Foreskin keratinocyte (primary cell): ENCODE measurements at places on chromosomes 6 and 20. TPM values are rescaled to one million over a fixed set of nuclear protein-coding genes. Genes with fewer than 3 reads are reported as not detected.

Gene EFCAB8
- not detected in 2 replicates for total RNA-seq

- no peak for DNase-seq
Observed at GRCh38 chr20:39829661-39830060, 859.4 kb downstream of the MAFB start.

Gene LPA
- not detected in 2 replicates for total RNA-seq

DNA sequence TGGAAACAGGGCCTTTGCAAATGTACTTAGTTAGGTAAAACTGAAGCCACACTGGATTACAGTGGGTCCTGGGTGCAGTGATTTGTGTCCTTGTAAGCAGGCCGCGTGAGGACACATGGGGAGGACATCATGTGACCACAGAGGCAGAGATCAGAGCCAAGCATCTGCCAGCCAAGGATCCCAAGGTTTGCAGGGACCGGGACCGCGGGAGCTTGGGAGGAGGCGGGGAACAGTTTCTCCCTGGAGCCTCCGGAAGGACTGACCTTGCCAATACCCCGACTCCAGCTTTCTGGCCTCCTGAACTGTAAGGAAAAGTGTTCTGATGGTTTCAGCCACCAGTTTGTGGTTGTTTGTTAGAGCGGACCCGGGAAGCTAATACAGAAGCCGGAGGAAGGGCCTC, 500.9 kb downstream of the PREX1 start:
- no peak for DNase-seq

Gene TCF15
- not detected in 2 replicates for total RNA-seq

DNA sequence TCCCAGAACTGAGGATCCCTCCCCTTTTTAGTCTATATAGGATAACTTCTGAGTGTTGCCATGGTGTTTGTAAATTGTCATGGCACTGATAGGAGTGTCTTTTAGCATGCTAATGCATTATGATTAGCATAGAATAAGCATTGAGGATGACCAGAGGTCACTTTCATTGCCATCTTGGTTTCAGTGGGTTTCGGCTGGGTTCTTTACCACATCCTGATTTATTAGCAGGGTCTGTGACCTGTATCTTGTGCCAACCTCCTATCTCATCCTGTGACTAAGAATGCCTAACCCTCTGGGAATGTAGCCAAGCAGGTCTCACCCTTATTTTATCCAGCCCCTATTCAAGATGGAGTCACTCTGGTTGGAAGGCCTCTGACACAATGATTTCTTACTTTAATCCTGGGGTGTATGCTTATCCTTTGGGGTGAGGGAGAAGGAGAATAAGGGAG, 19.6 kb downstream of the WFDC2 start:
- peak; percentile 81 for DNase-seq

DNA sequence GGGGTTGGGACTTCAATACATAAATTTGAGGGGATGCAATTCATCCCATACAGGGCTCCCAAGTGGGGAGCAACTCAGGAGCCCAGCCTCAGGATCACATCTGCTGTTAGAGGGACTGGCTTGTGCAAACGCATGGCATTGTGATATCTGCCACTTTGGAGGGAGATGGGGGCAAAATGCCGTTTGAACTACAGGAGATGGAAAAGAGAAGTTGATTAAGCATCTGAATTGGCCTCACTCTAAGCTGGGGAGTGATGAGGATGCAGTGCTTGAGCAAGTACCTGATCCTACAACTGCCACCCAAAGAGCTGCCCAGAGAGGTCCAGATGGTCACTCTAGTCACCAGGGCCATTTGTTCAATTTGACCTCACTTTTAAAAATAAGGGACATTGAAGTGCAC, 2.0 kb downstream of the LY86 start:
- DNase-seq: no peak

DNA sequence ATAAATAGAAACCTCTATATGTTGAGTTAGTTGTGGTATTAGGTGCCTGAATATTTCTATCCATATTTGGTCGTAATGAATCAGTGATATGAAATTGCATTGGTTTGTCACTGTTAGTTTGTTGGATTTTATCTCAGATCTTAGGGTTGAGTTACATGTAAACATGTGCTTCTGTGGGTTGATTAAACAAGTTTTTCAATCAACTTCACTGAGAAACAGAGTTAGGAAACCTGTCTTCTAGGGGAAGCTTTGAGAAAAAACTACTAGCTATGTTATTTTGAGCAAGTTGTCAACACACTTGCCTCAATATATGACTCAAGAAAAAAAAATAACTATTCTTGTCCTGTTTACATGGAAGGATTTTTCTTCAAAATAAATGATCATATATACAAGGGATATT, 14.8 kb upstream of the ADGB start:
- no peak for DNase-seq

- peak; percentile 76 for DNase-seq
Observed at GRCh38 chr6:35370124-35370741, 27.9 kb downstream of the PPARD start.

Gene PAQR8
- 4.5 and 5.6 TPM in 2 replicates for total RNA-seq

Gene BEND3
- total RNA-seq: 8.3 and 8.4 TPM in 2 replicates

- DNase-seq: no peak
Observed at GRCh38 chr20:48749437-48749836, 78.4 kb downstream of the PREX1 start.

GRCh38 chr20:46328200-46328882, 20.0 kb upstream of the CDH22 start:
- DNase-seq: no peak

- DNase-seq: no peak
Observed at GRCh38 chr6:111676383-111676782, 70.7 kb upstream of the TRAF3IP2 start.

GRCh38 chr20:41984031-41984430, 365.9 kb upstream of the CHD6 start:
- DNase-seq: no peak

GRCh38 chr6:129504456-129504855, 205.5 kb downstream of the ARHGAP18 start:
- DNase-seq: no peak

- DNase-seq: no peak
Observed at GRCh38 chr6:105227295-105227767, 47.5 kb upstream of the POPDC3 start.
